ENCODE measurements at places on chromosomes 1 and 21.

DNA sequence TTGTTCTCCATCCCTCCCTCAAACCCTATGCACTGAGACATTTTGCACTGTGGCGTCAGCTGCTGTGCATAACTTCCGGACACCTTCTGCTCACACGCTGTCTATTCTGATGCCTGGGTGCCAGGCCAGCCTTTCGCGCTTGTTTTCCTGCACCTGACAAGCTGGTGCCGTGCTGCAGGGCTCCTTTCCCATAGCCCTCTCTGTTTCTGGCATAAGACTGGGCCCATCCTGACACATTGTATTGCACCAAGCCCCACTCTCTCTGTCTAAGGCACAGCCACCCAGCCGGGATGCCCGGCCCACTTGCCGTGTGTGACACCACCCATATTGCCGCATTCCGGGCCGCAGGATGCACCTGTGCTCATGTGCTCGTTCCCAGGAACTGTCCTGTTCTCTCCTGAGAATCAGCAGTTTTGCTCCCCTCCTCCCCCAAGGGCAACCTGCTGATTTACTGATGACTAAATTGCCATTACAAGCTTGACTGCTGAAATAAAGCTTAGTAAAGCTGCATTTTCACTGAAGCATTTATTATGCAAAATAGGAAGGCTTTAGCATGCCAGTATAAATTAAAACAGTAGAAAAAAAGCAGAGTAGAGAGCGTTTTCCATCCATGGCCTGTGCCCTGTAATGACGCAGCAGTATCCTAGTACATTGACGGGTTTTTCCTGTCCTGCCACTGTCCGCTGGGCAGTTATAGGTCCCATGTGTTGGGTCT lies 88.0 kb downstream of the CD247 start:
- DNase-seq = no peak

DNA sequence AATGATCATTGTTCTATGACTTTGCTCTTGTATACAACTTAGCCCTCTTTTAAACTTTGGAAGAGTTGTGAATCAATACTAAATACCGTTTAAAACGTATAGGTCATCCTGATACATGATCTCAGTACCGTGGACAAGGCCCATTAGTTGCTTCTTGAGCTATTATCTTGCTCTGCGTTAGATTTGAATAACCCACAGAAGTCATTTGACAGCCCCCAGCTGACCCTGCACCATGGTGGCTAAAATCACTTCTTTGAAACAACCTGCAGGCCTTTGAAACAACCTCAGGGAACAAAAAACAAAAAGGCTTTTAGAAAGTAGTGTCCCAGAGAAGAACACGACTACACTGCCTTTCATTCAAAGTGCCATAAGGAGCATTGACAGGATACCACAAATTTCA lies 473.0 kb upstream of the ADGRL2 start:
- DNase-seq = no peak

- no peak for DNase-seq
Measured at GRCh38 chr1:42860339-42861013, 14.1 kb downstream of the ZNF691 start.

GRCh38 chr1:184504040-184504954 lies 117.5 kb downstream of the C1orf21 start:
- DNase-seq = no peak

DNA sequence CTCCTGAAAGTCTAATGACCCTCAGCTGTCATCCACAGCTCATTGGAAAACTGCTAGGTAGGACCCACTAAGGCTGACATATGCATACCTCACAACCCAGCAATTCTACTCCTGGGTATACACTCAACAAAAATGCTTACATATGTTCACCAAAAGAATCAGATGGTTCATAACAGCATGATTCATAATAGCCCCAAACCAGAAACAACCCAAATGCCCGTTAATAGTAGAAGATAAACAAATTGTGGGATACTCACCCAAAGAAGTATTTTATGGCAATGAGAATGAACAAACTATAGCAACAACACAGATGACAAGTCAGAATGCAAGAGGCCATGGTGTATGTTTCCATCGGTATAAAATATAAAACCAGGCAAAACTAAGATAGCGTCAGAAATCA lies 124.6 kb downstream of the HLCS start:
- DNase-seq = no peak

GRCh38 chr1:46467183-46467504 lies 22.5 kb upstream of the DMBX1 start:
- DNase-seq = no peak

GRCh38 chr1:226064816-226065248 lies 2.3 kb downstream of the H3-3A start:
- DNase-seq = no peak

- no peak for DNase-seq
Measured at GRCh38 chr1:185483664-185484450, 166.8 kb upstream of the IVNS1ABP start.

DNA sequence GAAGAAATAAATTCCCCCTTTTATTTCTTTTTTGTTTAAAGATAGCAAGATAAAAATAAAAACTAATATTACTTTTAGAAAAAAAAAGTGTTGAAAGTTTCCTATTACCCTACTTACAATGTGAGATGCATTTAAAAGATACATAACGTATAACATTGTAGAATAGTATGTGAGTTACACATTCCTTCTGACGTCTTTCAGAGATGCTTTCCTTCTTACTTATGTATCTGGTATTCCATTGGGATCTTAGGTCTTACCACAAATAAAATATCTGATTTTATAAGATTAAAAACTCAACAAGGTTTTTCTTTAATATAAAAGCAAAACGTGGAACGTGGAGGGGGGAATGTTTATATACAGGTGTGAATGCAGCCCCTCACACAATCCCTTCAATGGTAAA lies 147.2 kb upstream of the ETS2 start:
- DNase-seq = no peak

- DNase-seq = no peak
Measured at GRCh38 chr1:63223426-63223825, 98.9 kb upstream of the FOXD3 start.

DNA sequence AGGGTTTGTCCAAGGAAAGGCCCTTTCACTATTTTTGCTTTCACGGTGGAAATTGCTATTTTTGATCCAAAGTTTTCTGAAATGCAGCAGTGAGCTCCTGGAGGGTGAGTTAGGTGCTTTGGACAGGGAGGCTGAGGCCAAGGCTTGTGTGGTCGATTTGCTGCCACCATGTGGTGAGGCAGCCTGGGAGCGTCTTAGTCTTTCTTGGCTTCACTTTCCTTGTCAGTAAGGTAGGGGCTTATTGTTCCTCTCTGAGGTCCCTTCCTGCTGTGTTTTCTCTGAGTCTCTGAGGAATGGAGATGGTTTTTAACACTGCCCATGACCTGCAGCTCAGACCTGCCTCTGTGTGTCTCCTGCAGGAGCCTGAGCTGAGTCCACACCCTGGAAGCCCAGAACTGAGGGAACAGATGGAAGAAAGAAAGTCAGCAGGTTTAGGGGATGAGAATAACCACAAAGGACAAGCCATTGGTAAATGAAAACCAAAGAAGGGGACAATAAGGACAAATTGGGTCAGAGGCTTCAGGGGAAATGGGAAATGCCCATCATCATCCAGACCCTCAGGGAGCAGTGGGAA lies 20.1 kb upstream of the S100A10 start:
- DNase-seq = no peak

DNA sequence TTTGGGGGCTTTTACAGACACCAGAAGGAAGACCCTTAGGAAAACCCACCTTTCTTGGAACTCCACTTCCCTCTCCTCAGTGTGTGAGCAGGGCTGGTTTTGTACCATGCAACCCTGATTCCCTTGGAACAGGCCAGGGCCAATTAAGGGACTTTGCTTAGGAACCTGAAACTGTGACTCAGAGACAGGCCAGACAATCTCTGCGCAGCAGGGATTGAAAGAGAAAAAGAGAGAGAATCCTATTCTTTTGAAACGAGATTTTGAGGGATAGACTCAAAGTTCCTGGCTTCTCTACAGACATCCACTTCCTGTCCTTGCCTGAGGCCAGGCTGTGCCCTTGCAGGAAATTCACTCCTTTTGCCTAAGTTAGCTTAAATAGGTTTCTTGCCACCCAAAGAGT lies 23.1 kb upstream of the C1orf198 start:
- no peak for DNase-seq

DNA sequence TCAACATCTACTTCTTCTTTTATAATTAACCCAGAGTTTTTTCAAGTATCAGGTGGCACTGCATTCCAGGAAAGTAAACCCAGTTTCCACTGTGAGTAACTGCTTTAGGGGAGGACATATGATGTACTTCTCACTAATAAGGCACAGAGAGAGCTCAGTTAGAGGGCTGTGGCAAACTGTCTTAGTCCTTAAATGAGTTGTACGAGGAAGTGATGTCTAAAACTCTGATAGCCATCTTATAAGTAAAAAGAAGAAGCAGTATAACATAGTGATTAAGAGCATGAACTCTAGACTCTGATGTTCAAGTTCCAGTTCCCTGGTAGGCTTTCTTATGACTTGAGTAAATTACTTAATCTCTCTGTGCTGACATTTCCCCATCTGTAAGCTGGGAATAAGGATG lies 58.7 kb upstream of the PTGS2 start:
- no peak for DNase-seq

GRCh38 chr1:11606775-11607174 lies 47.5 kb downstream of the FBXO2 start:
- no peak for DNase-seq

- DNase-seq = no peak
Measured at GRCh38 chr1:12112711-12113161, 49.6 kb downstream of the TNFRSF8 start.

DNA sequence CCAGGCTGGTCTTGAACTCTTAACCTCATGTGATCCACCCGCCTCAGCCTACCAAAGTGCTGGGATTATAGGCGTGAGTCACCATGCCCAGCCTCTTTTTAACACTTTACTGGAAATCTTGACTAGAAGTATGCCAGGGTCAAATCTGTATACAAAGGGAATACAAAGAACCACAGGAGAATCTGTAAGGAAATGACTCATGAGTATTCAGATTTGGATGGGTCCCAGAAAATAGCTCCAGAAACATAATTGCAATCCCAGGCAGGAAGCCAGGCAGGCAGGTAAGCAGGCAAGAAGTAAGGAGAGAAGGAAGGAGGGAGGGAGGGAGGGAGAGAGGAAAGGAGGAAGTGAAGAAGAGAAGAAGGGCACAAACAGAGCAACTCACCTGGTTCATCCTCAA lies 22.8 kb upstream of the TIAM1 start:
- DNase-seq = no peak

DNA sequence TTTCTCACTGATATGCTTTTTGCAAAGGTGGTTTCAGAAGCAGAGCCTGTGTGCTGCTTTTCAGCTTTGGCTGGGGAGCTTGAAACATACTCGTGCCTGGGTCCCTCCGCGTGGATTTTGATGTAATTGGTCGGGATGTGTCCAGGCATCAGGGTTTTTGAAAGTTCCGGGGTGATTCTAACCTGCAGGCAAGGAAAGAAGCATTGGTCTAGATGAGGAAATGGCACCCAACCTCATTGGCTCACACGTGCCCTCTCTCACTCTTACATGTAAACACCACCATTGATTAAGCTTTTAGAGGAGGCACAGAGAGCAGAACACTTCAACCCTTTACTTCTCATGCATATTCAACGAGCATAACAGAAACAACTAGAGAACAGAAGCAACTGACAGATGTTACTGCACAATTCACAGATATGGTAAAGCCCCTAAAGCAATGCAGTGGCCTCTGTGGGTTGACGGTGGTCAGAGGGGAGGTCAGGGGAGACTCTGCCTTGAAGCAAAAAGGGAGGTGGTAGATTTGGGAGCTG lies 112.1 kb downstream of the TLR5 start:
- DNase-seq = no peak

GRCh38 chr21:35923971-35924370 lies 136.4 kb downstream of the SETD4 start:
- DNase-seq = no peak

GRCh38 chr1:234188454-234188792 lies 184.8 kb upstream of the COA6 start:
- no peak for DNase-seq

DNA sequence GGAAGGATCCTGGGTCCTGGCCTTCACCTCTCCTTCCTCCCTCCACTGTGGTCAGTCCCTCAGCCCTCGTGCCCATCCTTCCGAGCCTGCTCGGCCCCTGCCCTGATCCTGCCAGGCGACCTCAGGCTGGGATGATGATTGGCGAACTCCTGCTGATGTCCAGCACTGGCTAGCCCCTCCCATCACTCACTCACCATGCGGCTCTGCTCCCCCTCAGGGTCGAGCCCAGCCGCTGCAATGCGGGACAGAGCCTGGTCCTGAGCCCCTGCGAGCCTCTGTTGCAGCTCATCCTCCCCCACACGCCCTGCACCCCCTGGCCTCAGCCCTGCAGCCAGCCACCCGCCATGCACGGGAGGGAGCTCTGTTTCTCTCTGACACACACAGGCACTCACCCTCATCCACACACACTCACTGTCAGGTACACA lies 100.2 kb downstream of the DMRTB1 start:
- DNase-seq = no peak

GRCh38 chr1:168803806-168804510 lies 75.0 kb upstream of the DPT start:
- no peak for DNase-seq

GRCh38 chr1:3663999-3664699 lies 11.8 kb downstream of the TP73 start:
- DNase-seq = no peak

DNA sequence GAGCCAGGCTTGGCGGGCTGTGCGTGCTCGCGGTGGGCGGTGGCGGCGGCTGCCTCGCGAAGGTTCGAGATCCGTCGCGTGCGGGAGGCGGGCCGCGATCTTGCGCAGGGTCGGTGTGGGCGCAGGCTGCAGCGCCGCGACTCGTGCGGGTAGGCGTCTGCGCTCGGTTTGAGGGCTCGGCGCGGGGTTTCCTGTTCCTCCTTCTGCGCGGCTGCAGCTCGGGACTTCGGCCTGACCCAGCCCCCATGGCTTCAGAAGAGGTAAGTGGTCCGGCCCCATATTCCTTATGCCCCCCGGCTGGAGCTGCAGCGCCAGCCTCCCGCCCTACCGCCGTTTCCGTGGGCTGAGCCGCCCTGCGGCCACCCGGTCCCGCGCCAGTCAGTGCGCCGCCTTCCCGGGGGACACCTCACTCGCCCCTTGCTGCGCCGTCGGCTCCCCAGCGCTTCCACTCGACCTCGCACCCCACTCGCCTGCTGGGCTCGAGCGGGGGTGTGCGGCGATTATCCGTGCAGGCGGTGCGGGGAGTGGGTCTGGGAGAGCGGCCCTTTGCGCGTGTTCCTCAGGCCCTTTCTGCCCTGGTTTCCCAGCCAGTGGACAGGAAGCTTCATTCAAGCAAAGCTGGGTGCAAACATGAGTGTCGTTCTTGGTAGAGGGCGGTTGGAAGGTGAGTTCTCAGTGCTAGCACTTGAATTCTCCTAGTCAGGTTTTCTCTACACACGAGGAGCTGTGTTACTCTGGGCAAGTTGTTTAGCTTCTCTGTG lies at the start of gene CACYBP:
TSS of gene CACYBP (plus strand) at position 12 of the 761 bp plus-strand sequence. CDS start at position 246, 234 bp downstream.
- DNase-seq = no peak

GRCh38 chr1:172818841-172819527 lies 160.1 kb downstream of the FASLG start:
- DNase-seq = no peak

- DNase-seq = peak; percentile 14
Measured at GRCh38 chr1:207997486-207998268, 86.8 kb upstream of the CD34 start.

- DNase-seq = no peak
Measured at GRCh38 chr1:8077120-8077573, 51.0 kb upstream of the ERRFI1 start.
